Head of caudate nucleus (tissue), 42 donors: ENCODE measurements at places on chromosomes 5 and 9.

- DNase-seq: no peak
Measured at GRCh38 chr9:99778308-99778707, 43.4 kb upstream of the NR4A3 start.

GRCh38 chr9:135246248-135247205, 159.1 kb downstream of the OLFM1 start:
- no peak for DNase-seq

DNA sequence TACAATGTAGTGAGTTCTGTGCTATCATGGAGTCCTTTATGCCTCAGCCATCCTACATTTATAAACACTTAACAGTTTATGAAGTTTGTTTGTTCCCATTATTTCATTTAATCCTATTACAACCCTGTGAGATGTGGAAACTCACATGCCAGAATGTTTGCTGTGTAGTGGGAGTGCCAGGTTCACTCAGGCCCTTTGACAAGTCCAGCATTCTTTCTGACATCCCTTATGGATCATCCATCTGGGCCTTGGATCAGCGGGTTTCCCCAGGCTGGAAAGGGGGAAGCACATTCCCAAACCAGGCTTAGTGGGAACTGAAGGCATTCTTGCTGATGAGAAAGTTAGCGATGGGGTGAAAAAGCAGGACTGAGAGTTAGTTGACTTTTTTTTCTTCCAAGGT, 128.1 kb upstream of the OTULINL start:
- no peak for DNase-seq

- no peak for DNase-seq
Measured at GRCh38 chr5:172015346-172015745, 8.9 kb upstream of the FBXW11 start.

DNA sequence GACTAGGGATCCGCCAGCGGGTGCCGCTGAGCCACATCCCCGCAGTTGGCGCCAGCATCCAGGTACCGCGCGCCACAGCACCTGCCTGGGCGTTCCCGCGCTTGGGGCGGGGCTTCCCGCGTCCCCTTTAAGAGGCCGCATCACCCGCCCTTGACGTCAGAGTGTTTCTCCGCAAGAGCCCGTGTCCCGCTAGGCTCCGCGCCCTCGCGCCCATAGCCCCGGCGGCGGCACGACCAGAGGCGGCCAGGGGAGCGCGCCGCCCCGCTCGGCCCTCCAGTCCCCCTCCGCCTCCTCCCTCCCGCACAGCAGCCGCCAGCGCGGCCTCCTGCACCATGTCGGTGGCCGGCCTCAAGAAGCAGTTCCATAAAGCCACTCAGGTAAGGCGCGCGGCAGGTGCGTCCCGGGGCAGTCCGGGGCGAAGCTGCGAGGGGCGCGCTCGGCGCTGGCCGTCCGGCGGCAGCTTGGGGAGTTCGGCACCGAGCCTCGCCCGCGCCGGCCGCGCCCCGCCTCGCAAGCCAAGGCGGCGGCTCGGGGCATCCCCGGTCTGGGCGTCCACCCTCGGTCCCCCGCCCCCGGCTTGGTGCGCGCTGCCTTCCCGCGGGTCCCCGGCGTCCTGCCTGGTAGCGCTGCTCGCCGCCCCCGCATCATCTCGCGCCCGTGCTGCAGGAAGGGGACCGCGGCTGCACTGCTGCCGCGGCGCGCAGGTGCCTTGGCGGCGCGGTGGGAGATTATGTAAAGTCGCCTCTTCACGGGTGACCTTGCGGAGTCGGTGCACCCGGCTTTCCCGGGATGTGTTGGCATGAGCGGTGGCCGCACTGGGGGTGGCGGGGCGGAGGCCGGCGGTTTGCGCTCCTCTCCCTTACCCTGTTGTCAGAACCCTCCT, at the start of gene SH3GL2:
SH3GL2 (plus strand) TSS at position 156 of the 883 bp plus-strand sequence.
- peak; percentile 83 for DNase-seq

DNA sequence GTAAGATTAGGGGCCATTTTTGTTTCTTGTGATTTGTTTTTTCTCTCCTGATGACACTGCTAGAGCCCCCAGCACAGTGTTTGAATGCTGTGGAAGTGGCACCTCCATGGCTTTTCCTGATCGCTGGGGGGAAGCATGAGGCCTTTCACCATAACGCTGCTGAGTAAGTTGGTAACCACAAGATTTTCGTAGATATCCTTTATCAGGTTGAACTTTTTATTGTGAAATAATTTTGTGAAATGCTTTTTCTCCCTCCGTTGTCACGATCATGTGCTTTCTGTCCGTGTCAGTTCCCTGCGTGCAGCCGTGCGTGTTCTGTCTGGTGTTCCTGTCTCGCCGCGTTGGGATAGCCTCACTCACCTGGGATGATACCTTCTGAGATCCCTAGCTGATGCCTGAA, 59.4 kb downstream of the EHMT1 start:
- DNase-seq: no peak

DNA sequence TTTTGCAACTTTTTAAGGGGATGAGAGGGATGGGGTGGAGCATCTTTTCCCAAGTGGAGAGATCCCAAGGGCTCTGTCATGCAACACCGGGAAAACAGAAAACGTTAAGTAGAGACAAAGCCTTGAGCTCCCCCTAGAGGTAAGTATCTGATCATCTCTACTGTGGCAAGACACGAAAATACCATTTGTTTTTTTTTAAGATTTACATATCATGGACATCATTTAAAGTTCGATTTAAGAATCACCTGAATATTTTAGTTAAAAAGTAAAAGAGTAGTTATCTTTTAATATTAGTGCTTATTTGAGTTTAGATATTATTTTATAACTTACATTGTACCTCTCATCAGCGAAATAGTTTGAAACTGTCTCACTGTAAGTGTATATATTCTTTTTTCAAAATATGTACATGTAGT, 200.4 kb downstream of the LRRC70 start:
- peak; percentile 10 for DNase-seq

DNA sequence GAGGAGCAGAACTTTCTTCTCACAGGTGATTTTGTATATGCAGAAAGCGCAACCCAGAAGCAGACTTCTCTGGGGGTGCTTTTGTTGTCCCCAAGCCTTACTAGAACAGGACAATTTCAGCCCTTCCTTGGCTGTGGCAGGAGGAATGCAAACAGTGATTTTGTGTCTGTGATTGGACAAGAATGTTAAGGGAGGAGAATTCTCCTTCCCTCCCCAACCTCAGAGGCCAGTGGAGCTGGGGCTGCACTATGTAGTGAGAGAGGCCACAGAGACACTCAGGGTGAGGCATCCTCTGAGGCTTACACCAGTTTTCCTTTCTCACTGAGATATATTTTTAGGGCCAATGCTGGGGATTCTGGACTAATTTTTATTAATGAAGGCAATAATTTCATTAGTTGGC, 58.8 kb downstream of the ZNF366 start:
- DNase-seq: no peak

DNA sequence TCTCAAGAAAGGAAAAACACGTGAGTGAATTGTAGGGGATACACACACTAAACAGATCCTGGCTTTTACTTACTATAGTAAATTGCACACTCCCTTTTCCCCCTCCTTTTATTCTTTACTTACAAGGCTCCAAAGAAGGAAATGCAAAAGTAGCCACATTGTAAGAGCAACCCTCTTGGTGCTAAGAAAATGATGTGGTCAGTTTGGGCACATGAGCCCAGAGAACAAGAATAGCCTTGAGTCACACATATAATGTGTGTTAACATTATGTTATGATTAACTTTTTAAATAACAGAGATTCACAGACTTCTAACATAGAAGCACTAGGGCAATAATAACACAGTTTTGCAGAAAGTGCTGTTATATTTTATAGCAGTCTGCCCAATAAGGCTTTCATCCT, 48.5 kb downstream of the PCSK5 start:
- no peak for DNase-seq

DNA sequence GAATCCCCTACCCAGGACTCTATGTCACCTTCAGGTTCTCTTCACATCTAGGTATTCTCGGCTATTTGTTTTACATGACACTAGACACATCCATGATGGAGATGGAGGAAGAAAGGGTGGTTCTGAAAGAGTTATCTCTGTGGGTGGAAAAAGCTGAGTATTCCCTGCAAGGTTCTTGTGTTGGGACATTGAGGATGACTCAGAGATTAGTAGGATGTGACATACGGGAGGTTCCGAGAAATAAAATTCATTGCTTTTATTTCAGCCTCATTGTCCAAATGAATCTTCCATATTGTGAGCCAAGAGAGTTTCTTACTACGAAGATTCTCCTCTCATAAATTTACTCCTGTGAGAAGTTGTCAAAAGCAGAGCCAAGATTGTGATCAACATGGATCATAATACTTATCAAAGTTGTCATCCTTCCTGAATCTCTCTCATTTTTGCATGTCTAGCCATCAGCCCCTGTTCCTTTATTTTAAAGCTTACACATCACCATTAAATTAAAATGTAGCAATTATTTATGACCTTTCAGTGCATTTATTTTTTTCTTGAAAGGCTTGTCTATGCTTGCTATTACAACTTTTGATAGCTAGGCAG, 370.0 kb downstream of the PSAT1 start:
- DNase-seq: no peak

DNA sequence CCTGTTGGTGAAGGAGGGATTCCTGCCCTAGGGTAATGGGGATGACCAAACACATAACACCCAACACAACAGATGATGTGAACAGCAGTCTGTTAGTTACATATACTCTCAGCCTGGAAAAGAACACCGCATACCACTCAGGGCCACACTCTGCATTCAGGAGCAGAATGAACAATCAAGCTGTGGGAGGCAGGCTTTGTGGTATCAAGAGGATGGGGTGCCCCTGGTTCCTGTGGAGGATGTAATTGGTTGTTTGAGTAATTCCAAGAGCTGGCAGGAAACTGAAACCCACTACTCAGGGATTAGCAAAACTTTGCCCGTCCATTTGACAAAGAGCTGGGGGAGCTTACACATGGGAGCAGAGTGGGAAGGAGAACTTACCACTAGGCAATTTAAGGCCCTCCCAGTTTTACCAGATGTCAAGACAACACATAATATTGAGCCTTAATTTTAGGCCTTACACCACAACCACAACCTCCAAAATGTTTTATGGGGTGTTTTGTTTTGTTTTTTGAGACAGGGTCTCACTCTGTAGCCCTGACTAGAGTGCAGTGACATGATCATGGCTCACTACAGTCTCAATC, 15.6 kb upstream of the PRKAA1 start:
- no peak for DNase-seq
